ENCODE measurements at places on chromosomes 16 and 17. TPM values are rescaled to one million over a fixed set of nuclear protein-coding genes. Genes with fewer than 3 reads are reported as not detected.

KRTAP4-9 gene
- not detected for total RNA-seq

ZACN gene
- total RNA-seq = 0.28 TPM

PSME3 gene
- total RNA-seq = 141 TPM

KRTAP2-2 gene
- not detected for total RNA-seq

DNA sequence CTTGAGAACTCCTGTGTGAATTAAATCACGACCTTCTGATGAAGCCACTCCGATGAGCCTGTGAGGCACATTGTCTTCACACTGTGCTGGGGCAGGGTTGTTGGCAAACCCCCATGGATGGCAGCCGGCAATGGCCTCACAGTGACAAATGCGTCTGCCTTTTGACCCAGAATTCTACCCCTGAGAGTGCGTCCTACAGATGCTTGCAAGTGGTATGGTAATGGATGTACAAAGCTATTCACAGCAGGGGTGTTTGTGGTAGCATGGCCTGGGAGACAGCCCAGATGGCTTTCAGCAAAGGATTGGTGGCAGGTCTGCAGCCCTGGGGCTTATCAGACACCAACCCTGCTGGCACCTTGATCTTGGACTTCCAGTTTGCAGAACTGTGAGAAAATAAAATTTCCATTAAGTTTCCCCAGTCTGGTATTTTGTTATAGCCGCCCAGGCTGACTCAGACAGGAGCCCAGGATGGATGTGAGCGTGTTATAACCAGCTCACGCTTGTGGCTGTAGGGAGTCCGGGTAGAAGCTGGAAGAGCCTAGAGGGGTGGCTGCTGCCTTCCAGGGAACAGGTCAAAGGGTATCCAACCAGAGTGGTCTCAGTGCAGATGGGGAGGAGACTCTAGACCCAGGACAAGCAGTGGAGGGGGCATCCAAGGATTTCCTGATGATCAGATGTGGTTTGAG lies 10.1 kb downstream of the AFMID start:
- no peak for DNase-seq

- no peak for DNase-seq
These were observed 23.6 kb downstream of the ADAM11 start for GRCh38 chr17:44782326-44782850.

DNA sequence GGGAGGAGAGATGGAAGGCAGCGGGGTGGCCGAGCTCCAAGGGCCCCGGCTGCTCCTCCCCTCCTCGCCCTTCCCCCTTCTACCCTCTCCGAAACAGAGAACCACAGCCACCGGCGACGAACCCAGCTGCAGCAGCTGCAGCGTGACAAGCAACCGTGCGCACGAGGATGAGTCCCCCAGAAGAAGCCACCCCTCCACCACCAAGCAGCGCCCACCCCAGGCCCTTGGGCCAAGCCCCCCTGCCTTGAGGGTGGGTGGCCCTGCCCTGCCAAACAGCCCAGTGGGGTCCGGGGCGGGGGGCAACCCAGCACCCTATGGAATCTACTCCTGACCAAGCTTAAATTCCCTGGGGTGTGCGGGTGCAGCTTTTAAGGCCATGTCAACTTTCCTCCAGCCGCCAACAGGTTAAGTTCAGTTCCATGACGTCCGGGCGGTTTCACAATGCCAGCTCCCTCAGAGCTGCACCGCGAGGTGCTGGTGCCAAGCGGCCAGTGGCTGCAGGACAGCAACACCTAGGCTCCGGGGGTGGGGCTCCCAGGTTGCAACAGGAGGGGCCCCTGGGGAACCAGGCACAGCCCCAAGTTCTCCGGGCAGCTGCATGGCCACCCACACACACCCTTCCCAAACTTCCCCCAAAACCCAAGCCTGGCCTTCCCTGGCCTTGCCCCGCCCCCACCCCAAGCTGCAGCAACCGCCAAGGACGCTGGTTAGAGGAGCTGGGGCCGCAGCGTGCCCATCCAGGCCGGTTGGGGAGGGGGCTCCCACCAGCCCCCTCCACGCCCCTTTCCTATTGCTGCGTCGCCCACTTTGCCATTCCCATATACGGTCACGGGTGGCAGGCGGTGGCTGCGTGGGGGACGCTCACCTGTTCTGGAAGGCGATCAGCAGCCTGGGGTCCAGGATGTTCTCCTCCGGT lies 2.0 kb downstream of the CBX4 start:
- peak; percentile 54 for DNase-seq

GRCh38 chr17:54153423-54153822 lies 330.7 kb downstream of the KIF2B start:
- DNase-seq = no peak

KRTAP9-2 gene
- total RNA-seq = not detected

DNA sequence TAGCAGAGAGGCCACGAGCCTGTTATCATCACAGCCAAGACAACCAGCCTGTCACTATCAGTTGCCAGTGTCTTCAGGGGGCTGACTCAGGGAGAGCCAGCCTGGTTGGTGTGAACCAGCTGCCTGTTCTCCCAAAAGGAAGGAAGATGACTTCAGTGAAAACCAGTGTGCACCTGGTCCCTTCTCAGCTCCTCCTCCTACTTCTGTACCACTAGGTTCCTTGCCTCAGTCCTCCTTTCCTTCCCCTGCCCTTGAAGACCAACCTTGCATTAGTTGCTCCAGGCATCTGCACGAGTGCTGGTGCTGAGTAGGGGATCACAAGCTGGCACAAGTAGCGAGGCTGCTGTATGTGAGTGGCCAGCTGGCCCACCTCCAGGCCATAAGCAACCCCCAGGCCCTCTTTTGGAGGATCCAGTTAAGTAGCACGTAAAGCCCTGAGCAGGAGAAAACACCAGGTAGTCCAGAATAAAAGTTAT lies 8.5 kb downstream of the TUBG1 start:
- no peak for DNase-seq

CACNA1H gene
- total RNA-seq = 38.0 TPM

DNA sequence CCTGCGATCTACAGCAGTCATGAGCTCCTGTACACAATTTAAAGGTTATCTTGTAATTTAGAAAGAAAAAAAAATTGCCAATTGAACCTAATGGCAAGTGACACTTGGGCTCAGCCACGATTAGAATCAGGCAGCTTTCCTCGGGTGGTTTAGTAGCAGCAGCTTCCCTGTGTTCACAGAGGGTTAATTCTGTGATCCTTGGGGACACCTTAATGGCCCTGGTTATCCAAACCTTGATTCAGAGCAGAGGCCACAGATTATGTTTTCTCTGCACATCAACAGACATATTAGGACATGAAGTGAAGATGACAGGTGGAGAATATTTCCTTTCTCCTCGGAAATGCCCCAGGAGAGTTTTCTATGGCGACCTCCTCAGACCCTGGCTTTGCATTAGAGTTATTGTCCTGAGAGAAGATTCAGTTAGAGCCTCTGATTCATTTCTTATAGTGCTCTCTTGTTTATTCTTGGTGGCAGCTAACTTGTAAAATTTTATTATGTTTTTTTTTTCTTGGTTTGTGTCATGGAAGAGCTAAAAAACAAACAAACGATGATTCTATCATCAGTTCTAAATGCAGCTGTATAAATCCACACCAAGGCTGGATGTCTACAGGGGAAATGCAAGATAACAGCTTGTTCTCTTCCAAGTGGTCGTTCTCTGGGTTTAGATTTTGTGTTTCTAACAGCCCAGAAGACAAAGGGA lies 351.2 kb upstream of the DYNLRB2 start:
- DNase-seq = no peak

DNA sequence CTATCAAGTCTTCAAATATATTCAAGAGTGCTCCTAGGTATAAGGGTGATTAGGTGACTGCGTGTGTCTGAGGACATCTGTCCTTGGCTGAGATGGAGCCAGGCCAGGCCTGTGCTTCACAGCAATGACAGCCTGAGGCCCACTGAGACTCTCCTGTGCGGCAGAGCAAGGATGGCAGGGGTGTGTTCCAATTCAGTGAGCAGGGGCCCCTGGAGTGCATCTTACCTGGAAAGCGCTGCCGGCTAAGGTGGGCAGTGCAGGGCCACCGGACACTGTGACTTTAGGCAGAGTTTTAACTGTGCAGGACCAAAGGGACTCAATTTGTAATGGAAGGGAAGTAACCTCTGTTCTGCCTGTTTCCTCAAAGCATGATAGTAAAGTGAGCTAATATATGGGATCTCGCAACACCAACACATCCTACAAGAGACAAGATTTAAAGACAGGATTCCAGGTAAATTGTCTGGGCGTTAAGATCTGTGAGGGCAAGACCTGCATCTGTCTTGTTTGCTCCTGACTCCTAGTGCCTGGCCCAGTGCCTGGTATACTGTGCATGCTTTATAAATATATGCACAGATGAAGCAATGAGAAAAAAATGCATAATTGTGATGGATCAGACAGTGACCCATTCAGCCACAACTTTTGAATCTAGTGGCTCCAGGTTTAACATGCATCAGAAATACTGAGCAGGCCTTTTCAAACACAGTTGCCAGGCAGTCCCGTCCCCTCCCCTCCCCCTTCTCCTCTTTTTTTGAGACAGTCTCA lies 86.7 kb downstream of the MRC2 start:
- DNase-seq = no peak
